ENCODE measurements at places on chromosomes 4 and X.

DNA sequence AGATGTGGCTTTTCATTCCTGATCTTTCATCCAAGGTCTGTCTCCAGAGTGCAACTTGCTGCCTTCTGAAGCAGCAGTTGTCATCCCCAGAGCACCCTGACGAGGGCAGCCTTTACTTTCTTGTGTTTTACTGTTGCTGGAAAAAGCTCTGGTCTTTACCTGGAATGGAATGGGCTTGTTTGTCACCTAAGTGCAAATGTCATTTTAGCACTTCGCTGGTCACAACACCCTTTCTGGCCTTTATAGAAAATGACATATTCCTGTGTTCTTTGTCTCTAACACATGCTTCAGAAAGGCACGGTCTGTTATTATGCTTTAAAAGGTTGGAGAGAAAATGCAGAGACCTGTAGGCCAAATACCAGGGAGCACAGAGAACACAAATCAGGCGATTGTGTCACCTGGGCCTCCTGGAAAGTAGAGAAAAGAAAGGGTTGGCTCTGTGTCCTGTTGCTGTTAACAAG is 332.7 kb upstream of the IGFBP7 start:
- no peak for DNase-seq

GRCh38 chr4:147362938-147363337 is 118.0 kb upstream of the EDNRA start:
- DNase-seq: no peak

DNA sequence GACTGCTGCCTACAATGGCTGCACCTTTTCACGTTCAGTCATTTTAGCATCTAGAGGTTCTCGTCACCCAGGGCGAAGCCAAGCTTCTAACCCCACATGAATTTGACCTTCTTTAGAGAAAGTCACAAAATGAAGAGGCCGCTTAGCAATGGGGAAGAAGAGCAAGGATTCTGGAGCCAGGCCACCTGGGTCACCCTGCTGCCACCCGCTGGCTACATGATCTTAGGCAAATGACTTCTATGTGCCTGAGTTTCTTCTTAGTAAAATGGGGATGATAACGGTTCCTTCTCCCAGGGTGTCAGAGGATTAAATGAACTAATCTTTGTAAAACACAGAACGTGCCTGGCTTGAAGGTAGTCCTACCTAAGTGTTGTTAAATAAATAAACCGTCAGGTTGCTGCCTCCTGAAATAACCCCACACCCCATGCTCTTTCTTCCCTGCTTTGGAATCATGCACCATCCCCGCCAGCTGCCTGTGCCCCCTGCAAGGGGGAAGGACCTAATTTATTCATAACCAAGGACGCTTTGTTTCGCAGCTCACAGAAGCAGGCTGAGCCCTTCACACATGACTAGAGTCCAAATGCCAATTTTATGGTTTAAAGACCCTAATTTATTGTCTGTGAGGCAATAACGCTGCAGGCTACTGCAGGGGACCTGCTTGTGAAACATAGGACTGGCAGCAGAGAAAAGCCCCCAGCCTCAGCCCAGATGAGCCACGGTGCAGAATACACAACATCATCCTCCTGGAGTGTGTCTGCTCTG is 28.6 kb upstream of the NSG1 start:
- no peak for DNase-seq

- no peak for DNase-seq
These were observed 17.1 kb downstream of the GPR34 start for GRCh38 chrX:41705680-41706374.

DNA sequence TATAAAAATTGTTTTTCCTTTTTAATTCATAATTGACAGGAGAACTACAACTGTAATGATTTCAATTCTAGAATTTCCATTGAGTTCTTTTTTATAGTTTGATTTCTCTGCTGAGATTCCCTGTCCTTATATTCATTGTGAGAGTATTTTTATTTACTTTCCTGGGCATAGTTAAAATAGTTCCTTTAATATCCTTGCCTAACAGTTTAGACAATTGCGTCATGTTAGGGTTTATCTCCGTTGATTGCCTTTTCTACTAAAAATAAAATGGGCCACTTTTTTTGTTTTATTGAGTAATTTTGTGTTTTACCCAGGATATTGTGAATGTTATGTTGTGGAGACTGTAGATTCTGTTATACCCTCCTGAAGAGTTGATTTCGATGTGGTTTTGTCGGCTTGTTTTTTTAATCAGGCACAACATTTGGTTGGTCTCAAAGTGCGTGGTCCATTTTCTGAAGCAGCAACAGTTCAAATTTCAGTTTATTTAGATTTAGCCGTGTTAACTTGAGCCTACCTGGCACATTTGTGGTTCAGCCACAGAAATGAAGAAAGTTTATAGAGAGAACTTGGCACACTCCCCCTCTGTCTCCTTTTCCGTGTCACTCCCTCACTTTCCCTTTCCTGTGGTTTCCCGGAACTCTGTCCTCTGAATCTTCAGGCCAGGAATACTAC is 16.0 kb upstream of the PRRG1 start:
- no peak for DNase-seq

DNA sequence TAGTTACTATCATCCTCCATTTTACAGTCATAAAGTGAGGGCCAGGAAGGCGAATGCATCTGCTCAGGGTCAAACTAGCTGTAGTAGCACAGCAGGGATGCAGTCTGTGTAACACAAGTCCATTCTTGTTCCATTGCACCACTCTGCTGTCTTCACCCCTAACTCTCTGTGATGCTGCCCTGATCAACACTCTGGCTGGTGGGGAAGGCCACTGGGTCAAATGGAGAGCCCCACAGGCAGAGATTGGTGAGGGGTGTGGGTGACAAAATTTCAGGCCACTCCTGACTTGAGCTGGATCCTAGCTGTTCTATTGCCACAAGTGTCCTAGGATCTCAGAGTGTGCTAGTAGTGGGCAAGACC is 136.5 kb downstream of the PJA1 start:
- DNase-seq: no peak

GRCh38 chrX:120739300-120739699 is 109.4 kb upstream of the C1GALT1C1 start:
- no peak for DNase-seq

- no peak for DNase-seq
These were observed 657.3 kb downstream of the PCDH19 start for GRCh38 chrX:99752776-99753175.

GRCh38 chr4:183081116-183081469 is 18.0 kb upstream of the WWC2 start:
- no peak for DNase-seq

DNA sequence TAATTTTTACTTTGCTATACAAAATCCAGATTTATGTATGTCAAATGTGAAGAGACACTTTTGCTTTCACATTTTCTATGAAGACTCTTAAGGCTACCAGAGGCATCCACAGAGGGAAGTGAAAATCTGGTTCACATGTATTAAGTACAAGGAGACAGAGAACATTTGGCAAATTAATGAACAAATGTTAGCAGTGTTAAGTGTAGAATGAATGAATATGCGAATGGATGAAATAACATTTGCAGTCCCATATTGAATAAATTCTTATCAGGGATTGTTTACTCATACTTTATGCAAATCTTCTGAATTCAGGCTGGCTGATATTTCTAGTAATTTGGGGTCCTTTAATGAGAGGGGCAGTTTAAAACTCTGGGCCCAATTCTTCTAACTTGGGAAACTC is 159.9 kb downstream of the LDB2 start:
- DNase-seq: no peak

GRCh38 chr4:89379511-89380044 is 72.0 kb upstream of the GPRIN3 start:
- no peak for DNase-seq

DNA sequence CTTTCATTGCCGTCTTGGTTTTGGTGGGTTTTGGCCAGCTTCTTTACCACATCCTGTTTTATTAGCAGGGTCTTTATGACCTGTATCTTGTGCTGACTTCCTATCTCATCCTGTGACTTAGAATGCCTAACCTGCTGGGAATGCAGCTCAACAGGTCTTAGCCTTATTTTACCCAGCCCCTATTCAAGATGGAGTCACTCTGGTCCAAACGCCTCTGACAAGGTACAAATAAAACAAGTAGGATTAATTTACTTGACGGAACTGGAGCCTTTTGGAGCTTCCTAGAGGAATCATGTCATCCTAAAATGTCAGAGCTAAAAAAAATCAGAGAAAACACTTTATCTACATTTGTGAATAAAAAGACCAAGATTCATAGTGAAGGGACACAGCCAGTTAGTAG is 66.2 kb upstream of the ATXN3L start:
- DNase-seq: no peak

DNA sequence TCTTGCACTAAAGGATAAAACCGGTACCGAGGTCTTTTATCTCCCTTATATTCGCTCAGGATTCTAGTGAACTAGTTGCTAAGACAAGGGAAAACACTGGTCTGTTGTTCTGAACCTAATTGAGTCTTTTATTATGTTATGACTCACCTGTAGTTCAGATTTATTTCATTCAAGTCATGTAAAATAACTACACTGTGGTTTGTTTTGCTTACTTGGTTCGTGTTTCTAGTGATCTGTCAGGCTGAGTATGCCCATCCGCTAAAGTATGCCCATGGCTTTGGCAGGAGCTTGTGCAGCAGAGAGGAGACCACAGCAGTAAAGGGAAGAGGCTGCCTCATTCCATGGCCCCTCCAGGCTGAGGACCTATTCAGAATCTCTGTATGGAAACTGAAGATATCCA is 126.1 kb downstream of the AFF1 start:
- DNase-seq: no peak

GRCh38 chr4:139144911-139145551 is 32.0 kb downstream of the ELF2 start:
- no peak for DNase-seq

DNA sequence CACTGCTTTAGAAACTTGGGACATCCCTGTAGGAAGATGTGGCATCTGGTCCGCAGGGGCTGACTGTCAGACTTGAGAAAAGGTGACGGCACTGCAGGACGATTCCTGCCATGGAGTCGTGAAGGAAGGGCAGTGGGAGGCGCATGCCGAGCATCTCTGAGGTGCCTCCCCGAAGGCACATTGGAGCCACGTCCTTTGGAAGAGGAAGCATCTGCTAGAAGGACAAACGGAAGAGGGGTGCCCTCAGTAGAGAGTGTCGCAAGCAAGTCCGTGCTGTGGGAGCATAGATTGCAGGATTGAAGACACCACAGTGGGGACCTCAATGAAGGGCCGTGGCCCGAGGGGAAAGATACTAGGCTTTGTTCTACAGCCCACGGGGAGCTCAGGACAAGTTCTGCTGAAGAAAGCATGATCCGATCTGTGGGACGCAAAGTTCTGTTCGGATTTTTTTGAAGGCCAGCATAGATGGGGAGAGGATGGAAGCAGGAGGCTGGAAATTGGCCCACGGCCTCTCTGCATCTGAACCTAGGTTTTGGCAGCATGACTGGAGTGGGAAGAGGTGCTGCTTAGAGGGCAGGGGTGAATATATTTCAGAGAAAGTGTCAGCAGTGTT is 24.2 kb upstream of the HELT start:
- DNase-seq: no peak

DNA sequence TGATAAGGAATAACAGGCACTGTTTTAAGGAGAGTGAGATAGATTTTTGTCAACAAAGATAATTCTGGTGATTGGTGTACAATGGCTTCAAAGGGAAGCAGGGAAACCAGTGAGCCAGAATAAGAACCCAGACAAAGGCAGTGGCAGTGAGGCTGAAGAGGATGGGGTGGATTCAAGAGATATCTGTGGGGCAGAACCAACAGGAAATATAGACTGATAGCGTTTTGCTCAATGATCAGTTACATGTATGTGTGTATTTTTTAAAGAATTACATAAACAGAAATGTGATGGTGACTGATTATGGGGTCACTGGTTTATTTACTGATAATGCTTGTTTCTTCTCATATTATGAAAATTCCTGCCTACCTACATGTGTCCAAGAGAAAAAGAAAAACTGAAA is 66.4 kb downstream of the AMMECR1 start:
- DNase-seq: no peak

GRCh38 chr4:18480342-18480741 is 458.8 kb upstream of the LCORL start:
- DNase-seq: no peak
